A172 (cell line): ENCODE measurements at places on chromosomes 5 and 9.

- peak; percentile 87 for DNase-seq
Observed at GRCh38 chr5:142445266-142445665, 120.4 kb upstream of the SPRY4 start.

DNA sequence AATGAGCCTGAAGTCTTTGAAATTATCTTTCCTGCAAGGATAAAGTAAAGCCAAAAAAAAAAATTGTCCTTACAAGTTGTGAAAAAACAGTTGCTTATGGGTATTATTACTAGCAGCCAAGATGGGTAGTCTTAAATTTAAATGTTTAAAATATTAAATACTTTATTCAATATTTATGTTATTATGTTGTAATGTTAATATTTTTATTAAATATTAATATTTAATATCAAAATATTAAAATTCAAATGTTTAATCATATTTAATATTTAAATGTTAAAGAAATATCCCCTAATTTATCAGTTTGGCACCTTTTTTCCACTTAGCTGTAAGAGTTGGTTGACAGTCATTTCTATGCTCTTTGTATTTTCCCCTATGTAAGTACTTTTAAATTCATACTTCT lies 86.1 kb downstream of the PCSK5 start:
- DNase-seq, result no peak

- peak; percentile 66 for DNase-seq
Observed at GRCh38 chr5:23352446-23352845, 155.0 kb upstream of the PRDM9 start.

- no peak for DNase-seq
Observed at GRCh38 chr9:126363250-126363649, 36.6 kb downstream of the MVB12B start.

DNA sequence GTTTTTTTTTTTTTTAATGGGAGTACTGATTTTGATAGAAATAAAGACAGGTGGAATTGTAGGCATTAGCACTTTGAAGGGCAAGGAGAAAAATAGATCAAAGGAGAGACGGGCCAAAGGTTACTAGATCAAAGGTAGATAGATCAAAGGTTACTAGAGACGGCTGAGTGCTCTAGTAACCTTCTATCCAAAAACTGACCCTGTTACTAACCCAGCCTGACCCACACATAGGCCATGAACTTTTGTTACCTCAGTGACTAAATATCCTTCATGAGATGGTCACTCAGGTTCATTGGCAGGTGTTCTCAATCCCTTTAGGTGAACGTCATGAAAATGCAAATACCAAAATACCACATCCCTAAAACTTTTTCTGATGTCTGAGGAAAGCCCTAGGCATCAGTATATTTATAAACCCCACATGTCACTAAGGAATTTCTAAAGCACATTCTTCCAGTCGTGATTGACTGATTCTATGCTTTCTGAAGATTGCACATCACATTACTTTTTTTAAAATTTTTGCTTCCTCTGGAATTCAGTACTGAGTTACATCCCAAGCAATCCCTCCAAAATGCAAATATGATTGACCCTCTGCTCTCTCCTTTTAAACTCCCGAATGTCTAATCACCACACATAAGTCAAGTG lies 772.7 kb downstream of the BRINP1 start:
- peak; percentile 71 for DNase-seq

DNA sequence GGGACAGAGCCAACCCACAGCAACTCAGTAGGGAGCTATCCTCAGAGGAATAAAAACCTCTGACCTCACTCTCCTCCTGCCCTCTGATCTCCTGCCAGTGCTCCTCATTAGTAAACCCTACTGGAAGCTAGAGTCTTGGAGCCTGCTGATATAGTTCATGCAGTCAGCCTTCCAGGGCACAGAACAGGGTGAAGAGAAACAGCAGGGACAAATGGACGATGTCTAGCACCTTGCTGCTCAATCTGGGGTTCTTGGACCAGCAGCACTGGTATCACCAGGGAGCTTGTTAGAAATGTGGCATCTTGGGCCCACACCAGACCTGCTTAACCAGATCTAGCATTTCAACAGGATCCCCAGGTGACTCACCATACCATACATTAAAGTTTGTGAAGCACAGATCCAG lies 5.5 kb upstream of the GALNT12 start:
- DNase-seq, result no peak

GRCh38 chr9:534886-535285 lies 306.6 kb upstream of the DMRT1 start:
- DNase-seq, result peak; percentile 22

- no peak for DNase-seq
Observed at GRCh38 chr9:83633255-83633654, 10.3 kb downstream of the IDNK start.

GRCh38 chr5:41822036-41822435 lies 48.2 kb downstream of the OXCT1 start:
- no peak for DNase-seq

GRCh38 chr5:161598686-161599085 lies 52.2 kb upstream of the GABRB2 start:
- DNase-seq, result no peak

DNA sequence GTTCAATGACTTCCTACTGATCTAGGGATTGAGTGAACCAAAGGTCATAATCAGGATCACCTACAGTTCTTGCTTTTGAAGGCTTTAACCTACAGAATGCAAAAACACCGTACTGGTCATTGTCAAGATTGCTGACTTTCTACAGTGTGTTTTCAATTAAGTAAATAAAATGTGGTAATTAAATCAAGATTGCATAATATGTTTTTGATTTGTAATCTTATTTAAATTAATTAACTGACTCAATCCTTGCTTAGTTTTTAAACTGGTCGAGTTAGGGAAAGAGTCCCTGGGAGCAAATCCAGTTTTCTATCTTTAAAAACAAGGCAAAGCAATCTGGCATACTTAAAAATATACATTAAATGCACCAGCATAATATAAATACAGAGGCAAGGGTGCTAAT lies 125.9 kb downstream of the NFIB start:
- DNase-seq, result no peak

DNA sequence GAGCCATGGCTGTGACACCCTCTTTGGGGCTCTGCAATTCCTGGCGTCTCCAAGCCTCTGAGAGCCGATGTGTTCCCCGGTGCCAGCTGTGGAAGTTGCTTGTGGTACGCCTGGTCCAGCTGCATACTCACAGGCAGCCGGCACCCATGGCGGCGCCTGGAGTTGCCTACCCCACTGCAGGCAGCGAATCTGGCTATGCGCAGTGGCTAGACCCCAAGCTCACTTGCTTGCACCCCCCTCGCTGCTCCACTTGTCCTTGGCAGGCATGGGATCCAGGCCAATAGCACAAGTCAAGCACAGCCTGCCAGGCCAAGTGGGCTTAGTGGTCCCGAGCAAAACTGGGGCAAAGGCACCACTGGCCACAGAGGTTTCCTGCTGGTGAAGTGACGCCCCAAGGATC lies 24.7 kb upstream of the GABRA6 start:
- no peak for DNase-seq

DNA sequence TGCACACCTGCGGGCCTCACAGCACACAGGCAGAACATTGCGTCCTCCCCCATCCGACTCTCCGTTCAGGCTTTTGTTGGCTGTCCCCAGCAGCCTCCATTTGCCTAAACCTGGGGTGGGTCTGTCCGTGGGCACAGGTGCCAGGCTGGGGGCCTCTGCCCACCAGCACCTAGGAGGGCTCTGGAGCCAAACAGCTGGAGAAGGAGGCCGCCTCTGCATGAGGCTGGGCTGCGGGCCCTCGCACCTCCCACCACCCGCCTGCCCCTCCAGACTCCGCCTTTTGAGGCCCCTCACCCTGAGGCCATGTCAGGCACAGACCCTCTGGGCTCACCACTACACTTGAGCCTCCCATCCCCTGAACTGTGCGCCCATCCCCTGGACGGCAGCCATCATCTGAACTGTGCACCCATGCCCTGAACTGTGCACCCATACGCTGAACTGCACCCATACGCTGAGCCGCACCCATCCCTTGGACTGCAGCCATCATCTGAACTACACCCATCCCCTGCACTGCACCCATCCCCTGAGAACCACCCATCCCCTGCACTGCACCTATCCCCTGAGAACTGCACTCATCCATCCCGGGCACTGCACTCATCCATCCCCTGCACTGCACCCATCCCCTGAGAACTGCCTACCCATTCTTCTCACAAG lies 98.0 kb upstream of the OTULINL start:
- DNase-seq, result no peak

DNA sequence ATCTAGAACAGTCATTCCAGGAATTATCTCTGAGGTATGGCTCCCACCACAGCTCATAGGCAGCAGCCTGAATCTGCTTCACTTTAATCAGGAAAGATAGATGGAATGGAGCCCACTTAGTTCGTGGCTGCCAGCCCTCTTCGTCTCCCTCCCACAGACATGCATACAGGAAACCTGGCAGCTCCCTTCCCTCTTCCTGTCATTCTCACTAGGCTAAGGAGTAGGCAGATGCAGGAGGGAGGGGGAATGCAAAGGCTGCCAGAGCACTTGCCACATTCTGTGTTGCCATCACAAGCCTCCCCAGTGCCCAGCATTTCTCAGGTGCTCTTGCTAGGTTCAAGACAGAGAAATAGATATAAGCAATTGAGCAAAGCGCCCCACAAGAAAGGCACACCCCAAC lies 378.9 kb downstream of the ELAVL2 start:
- DNase-seq, result no peak

DNA sequence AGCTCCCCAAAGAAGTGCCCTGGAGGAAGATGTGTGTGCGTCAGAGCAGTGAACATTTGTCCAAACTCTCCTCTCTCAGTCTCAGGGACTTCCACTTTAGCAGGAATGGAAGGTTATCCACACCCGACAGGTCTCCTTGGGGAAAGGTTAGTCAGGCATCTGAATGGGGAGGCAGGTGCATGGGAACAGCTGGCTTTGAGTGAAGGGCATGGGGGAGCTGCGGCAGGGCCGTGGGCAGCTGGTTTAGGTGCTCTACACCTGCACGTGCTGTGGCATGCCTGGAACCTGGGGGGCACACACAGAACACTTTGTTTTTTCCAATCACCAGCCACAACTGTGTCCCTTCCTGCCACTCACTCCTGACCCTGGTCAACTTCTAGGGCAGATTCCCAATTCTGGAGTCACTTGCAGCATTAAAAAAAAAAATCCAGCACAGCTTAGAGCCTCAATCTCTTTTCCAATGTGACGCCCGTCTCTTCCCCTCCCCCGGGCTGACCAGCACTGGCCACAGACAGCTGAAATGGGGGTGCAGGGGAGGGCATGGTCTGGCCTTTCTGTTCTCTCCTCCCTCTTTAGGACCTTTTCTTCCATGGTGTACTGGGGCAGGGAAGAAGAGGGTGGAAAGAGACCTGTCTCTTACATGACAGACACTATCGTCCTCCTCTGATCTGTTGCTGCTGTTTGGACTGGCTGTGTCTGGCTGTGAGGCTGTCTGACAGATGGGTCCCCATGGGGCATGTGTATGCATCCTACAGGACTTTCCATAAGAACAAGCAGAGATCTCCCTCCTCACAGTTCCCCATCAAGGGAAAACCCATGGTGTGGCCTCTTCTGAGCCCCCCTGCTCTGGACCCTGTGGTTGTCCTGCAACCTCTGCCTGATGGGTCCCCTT lies 9.5 kb upstream of the IL3 start:
- no peak for DNase-seq

GRCh38 chr5:144356489-144356888 lies 185.8 kb downstream of the KCTD16 start:
- DNase-seq, result no peak

- DNase-seq, result no peak
Observed at GRCh38 chr5:90689064-90689463, 130.5 kb downstream of the ADGRV1 start.

DNA sequence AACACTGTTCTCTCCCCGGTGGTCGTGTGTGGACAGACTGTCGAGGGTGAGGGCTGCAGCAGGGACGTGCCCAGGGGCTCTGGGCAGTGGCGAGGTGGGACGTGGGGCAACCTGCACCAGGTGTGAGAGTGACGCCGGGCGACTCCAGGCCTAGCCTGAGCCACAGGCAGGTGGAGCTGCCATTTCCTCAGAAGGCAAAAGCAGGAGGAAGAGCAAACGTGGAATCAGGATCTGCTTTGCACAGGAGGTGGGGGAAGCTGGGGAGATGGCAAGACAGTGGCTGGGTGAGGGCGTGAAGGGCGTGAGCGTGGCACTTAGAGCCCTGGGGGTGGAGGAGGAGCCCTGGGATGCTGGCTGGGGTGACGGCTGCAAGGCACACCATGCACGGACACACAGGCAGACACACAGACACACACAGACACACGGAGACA lies 39.6 kb upstream of the NSMF start:
- DNase-seq, result no peak

DNA sequence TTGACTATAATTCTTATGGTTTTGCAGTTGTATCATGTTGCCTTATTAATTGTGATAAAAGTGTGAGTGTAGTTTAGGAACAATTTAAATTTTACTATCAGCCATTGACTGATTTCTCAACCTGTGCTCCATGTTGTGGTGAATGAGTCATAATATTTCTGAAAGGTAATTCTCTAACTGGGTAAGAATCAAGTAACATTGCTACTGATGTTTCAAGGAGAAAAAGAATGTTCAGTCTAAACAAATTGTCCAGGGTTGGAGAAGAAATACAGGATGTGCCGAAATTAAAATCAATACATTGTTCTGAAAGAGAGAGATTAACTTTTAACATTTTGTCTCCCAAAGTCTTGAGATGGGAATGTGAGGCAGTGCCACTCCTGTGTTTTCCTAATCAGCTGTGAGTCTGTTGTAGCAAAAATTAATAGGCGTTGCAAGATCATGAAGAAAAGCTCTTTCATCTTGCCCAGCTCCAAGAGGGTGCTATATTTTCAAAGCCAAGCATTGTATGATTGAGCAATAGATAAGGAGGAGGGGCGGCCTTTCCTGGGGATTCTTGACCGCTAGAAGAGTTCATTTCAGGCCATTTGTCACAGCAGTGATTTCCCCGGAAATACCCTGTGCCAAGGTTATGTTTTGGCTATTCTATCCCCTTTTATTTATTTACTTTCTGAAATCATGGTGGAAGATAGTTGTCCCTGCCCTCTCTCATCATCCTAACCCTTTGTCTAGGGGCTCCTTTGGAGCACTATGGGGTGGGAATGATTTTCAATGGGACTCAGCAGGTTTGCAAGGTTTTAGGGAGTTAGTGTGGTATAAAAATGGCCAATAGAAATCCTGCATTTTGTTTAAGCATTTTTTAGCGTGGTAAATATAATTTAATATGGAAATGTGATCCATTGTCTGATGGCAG lies 151.6 kb downstream of the FOCAD start:
- peak; percentile 68 for DNase-seq

DNA sequence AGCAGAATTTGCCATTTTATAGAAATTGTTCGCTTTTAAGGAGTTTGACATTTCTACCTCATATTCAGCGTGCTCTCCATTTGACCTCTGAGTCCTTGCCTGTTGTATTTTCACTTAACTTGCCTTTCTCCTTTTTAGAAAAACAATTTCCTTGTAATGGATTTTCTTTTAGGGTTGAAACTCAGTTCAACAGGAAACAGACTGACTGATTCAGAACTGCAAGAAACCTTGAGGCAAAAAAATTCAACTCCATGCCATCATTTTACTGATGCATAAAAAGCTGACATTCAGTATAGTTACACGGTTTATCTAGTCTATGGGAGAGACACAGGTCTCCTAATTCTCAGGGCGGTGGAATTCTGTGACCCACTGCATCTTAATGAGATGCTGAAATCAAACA lies 59.8 kb downstream of the MRPS30 start:
- DNase-seq, result no peak
